ENCODE measurements at places on chromosomes 7 and 10.

DNA sequence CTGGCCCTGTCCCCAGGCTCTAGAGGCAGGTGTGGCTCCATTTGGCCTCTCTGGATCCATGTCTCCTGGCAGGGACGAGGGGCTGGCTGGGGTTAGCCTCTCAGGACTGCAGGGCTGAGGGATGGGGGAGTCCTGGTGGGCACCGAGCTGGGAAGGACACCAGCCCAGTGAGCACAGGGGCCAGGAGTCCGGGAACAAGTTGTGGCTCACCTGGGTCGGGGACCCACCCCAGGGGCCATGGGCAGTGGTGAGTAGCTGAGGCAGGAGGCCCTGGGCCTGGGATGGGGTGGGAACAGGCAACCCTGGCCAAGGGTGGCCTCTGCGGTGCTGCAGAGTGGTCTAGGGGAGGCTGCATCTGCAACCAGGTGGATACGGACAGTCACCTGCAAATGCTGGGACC is 24.1 kb downstream of the ANTXRL start:
- H3K36me3 ChIP-seq = no peaks in the 10 kb centered on the region
- H3K4me3 ChIP-seq = no peak overlapping the region
- H3K27me3 ChIP-seq = no peaks in the 10 kb centered on the region
- no peak for DNase-seq

- peaks cover 14% of the 10 kb centered on the region for H3K4me1 ChIP-seq
- DNase-seq = no peak
- H3K27me3 ChIP-seq = no peaks in the 10 kb centered on the region
- no peak overlapping the region for H3K27ac ChIP-seq
These were observed 74.0 kb upstream of the TRIL start for GRCh38 chr7:29032146-29032545.

GRCh38 chr10:50653142-50653541 is 29.4 kb upstream of the SGMS1 start:
- no peaks in the 10 kb centered on the region for H3K4me1 ChIP-seq
- peak; percentile 6 for DNase-seq

- peak; percentile 45 for DNase-seq
- H3K27ac ChIP-seq = peak overlapping the region; percentile 42
- no peaks in the 10 kb centered on the region for H3K36me3 ChIP-seq
- peaks cover 2% of the 10 kb centered on the region for H3K4me1 ChIP-seq
These were observed 294.2 kb downstream of the IPMK start for GRCh38 chr10:57973451-57973850.

- H3K27me3 ChIP-seq = peaks cover 5% of the 10 kb centered on the region
- no peak overlapping the region for H3K27ac ChIP-seq
- H3K36me3 ChIP-seq = no peaks in the 10 kb centered on the region
- H3K4me3 ChIP-seq = no peak overlapping the region
These were observed 387 bp downstream of the EPHA1 start for GRCh38 chr7:143408252-143408685.

DNA sequence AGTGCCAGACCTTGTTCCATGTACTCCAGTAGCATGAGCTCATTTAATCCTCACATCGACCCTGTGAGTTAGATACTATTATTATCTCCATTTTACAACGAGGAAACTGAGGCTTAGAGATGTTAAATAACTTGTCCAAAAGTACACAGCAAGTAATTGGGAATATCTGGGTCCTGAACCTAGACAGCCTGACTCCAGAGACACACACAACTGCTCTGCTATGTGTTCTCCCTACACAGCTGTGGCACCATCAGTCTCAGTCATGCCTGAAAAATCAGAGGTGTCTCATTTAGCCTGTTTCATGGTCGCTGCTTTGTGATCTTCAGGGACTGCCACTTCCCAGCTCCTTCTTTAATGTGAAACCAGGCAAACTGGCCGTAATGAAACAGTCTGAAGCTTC is 56.5 kb downstream of the COL1A2 start:
- DNase-seq = no peak
- H3K27me3 ChIP-seq = no peaks in the 10 kb centered on the region
- H3K4me1 ChIP-seq = no peaks in the 10 kb centered on the region
- no peak overlapping the region for H3K27ac ChIP-seq

- peak overlapping the region; percentile 15 for H3K27ac ChIP-seq
- H3K4me3 ChIP-seq = no peak overlapping the region
- DNase-seq = peak; percentile 100
- H3K4me1 ChIP-seq = peaks cover 30% of the 10 kb centered on the region
- peaks cover 19% of the 10 kb centered on the region for H3K27me3 ChIP-seq
These were observed 263.6 kb upstream of the ZMIZ1 start for GRCh38 chr10:78805176-78805575.

DNA sequence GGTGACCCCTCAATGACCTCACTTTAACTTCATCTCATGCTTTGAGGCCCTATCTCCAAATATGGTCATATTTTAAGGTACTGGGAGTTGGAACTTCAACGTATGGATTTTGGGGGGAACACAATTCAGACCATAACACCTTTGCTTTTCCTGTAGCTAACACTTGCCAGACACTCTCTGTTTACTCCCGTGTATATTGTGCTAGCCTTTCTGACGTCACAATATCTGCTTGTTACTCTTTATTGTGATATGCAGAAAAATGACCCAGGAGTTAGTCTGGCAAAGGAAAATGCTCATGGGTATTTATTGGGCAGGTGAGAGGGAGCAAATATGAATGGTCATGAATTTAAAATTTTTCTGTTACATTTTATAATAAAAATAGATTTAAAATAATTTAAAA is 45.7 kb upstream of the KCND2 start:
- H3K36me3 ChIP-seq = no peaks in the 10 kb centered on the region
- no peak overlapping the region for H3K4me3 ChIP-seq
- DNase-seq = no peak
- H3K27me3 ChIP-seq = no peaks in the 10 kb centered on the region

- no peak overlapping the region for H3K4me3 ChIP-seq
- H3K27ac ChIP-seq = no peak overlapping the region
- no peaks in the 10 kb centered on the region for H3K27me3 ChIP-seq
- no peaks in the 10 kb centered on the region for H3K36me3 ChIP-seq
- H3K4me1 ChIP-seq = no peaks in the 10 kb centered on the region
These were observed 560.8 kb downstream of the POM121L12 start for GRCh38 chr7:53596230-53596629.

- no peaks in the 10 kb centered on the region for H3K27me3 ChIP-seq
- H3K4me1 ChIP-seq = peaks cover 9% of the 10 kb centered on the region
- H3K27ac ChIP-seq = no peak overlapping the region
- no peak overlapping the region for H3K4me3 ChIP-seq
- DNase-seq = no peak
These were observed 341.5 kb downstream of the PHTF2 start for GRCh38 chr7:78140109-78140508.

GRCh38 chr7:132485600-132486273 is 90.5 kb downstream of the PLXNA4 start:
- H3K4me1 ChIP-seq = no peaks in the 10 kb centered on the region
- H3K4me3 ChIP-seq = no peak overlapping the region
- peaks cover 3% of the 10 kb centered on the region for H3K27me3 ChIP-seq
- H3K27ac ChIP-seq = no peak overlapping the region
- no peaks in the 10 kb centered on the region for H3K36me3 ChIP-seq

DNA sequence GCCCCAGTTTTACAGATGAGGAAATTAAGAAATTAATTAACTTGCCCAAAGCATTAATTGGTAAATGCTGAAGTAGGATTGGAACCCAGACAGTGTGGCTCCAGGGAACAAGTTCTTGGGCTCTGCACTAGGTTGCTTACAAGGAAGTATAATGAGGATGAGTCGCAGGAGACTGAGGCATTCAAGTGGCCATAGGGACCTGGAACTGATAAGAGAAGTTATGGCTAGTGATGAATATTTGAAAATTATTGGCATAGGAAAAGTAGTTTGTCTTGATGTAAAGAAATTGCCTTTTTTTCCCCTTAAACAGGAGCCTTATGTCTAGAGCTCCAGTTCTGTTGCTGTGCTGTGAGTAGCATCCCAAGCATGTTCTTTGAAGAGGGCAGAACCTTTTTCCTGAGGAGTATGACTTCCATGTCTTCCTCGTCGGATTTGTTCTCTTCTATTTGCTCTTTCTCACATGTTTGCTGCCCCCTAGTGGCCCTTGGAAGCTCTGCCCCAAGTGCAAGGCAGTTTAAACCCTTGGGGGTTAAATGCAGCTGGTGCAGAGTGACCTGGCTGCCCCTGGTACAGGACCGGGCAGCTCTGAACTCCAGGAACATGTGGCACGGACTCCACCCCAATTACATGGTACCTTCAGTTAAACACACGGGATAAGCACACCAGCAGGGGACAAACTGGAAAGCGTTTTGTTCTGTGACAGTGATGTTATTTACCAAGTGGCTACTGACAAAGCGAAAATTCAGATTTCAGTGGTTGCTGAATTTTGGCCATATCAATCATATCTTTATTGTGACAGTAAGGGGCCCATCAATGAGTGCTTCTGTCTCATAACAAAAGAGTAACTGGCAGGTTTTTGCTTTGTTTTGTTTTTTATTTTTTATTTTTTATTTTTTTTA is 148.8 kb downstream of the HECW1 start:
- no peaks in the 10 kb centered on the region for H3K27me3 ChIP-seq
- no peaks in the 10 kb centered on the region for H3K36me3 ChIP-seq
- H3K27ac ChIP-seq = no peak overlapping the region
- H3K4me1 ChIP-seq = no peaks in the 10 kb centered on the region
- DNase-seq = peak; percentile 65
- H3K4me3 ChIP-seq = no peak overlapping the region

GRCh38 chr7:78357709-78358108 is 559.1 kb downstream of the PHTF2 start:
- no peaks in the 10 kb centered on the region for H3K36me3 ChIP-seq
- DNase-seq = no peak
- H3K4me1 ChIP-seq = no peaks in the 10 kb centered on the region
- H3K27ac ChIP-seq = no peak overlapping the region
- H3K4me3 ChIP-seq = no peak overlapping the region
- no peaks in the 10 kb centered on the region for H3K27me3 ChIP-seq

DNA sequence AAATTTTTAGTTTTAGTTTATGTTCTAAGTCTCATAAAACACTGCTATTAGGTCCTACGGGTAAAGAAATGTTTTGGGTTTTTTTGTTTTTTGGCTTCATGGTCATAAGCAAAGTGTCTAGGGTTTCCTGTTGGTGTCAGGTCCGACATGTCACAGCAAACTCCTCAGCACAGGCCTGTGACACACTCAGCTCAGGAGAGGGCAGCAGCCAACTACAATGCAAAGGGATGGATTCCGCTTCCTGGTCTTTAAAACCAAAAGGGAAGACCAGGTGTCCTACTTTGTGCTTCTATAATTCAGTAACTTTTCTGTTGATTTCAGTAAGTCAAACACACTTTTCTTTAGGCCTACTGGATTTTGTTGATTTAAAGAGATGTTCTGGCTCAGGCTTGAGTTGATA is 83.8 kb upstream of the MACROH2A2 start:
- no peaks in the 10 kb centered on the region for H3K36me3 ChIP-seq
- peaks cover 10% of the 10 kb centered on the region for H3K4me1 ChIP-seq
- H3K27me3 ChIP-seq = no peaks in the 10 kb centered on the region

DNA sequence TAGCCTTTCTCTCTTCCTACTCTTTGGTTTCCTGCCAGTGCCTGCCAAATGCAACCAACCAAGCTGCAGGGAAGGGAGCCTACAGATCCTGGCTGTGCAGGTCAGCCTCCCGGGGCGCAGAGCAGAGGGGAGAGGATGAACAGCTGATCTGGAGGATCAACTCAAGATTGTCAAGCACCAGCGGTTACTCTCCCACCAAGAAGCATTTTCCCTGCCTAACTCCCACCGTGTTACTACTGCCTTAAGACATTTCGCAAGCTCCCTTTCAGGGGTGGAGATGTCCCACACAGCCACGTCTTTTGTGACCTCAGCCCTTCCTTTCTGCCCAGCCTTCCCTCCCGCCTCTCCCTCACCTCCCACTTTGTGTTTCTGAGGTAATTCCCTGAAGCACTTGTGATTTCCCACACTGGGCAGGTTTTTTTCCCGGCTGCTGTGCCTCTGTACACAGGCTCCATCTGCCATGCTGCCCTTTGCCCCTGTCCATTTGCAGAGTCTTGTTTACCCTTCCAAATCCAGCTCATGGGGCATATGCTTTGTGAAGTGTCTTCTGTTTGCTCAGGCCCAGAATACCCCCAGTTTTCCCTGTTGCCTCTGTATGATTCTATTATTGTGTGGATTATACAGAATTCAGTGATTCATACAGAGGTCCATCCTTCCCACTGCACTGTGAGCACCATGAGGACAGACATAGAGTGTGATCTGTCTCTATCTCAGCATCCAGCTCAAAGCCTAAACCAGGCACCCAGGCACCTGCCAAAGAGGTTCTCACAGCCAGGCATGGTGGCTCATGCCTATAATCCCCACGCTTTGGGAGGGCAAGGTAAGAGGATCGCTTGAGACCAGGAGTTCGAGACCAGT is 40.9 kb upstream of the PAPSS2 start:
- H3K27me3 ChIP-seq = peaks cover 14% of the 10 kb centered on the region
- H3K27ac ChIP-seq = no peak overlapping the region
- H3K36me3 ChIP-seq = no peaks in the 10 kb centered on the region
- no peaks in the 10 kb centered on the region for H3K4me1 ChIP-seq

DNA sequence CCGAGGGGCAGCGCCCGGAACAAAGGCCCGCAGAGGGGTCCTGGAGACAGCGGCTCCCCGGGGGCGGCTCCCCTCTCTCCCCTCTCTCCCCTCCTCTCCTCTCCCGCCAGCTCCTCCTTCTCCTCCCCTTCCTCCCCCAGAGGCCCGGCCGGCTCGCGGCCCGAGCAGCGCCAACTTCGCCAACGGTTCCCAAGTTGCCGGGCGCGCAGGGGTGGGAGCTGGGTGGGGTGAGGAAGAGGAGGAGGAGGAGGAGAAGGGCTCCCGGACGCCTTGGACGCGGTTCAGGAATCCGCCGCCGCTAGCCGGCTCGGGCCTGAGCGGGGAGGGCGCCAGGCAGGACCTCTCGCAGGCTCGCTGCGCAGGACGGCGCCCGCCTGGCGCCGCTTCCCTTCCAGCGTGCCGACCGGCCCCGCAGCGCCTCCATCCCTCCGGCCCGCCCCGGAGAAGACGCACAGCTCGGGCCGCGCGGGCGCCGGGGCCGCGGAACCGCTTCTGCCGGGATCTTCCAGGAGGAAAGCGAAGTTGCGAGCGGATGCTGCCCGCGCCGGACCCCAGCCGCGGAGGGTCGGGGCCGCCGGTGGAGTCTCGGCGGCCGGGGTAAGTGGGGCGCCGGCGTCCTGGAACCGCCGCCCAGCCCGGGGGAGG is at the start of gene CHST3:
TSS of gene CHST3 (plus strand) at position 298 of the 645 bp plus-strand sequence. CDS start 41,448 bp downstream, outside the sequence.
- peak within 1 kb of the TSS; percentile 87 for H3K4me3 ChIP-seq
- peak; percentile 50 for DNase-seq
- H3K4me1 ChIP-seq = peaks cover 46% of the 10 kb centered on the region
- H3K27ac ChIP-seq = peak within 1 kb of the TSS; percentile 61

DNA sequence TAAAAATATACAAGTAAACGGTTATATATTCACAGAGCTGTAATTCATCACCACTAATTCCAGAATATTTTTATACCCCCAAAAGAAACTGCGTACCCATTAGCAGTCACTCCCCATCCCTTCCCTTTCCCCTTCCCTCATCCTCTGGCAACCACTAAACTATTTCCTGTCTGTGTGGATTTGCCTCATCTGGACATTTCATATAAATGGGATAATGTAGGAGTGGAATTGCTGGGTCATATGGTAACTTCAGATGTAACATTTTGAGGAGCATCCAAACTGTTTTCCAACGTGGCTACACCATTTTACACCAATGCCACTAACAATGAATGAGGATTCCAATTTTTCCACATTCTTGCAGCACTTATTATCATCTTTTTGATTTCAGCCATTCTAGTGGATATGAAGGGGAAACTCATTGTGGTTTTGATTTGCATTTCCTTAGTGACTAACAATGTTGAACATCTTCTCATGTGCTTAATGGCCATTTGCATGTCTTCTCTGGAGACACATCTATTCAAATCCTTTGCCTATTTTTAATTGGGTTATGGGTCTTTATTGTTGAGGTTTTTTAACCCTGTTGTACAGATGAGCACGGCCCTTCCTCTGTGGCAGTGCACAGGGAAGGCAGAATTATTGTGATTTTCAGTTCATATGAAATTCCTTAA is 79.2 kb downstream of the RBM20 start:
- H3K4me3 ChIP-seq = no peak overlapping the region
- no peak for DNase-seq
- no peak overlapping the region for H3K27ac ChIP-seq
- no peaks in the 10 kb centered on the region for H3K36me3 ChIP-seq

Measured in astrocyte (in vitro differentiated cells and primary cell).